ENCODE measurements at places on chromosomes 4 and X.

GRCh38 chrX:112760697-112761096, 79.9 kb downstream of the AMOT start:
- no peak for DNase-seq

DNA sequence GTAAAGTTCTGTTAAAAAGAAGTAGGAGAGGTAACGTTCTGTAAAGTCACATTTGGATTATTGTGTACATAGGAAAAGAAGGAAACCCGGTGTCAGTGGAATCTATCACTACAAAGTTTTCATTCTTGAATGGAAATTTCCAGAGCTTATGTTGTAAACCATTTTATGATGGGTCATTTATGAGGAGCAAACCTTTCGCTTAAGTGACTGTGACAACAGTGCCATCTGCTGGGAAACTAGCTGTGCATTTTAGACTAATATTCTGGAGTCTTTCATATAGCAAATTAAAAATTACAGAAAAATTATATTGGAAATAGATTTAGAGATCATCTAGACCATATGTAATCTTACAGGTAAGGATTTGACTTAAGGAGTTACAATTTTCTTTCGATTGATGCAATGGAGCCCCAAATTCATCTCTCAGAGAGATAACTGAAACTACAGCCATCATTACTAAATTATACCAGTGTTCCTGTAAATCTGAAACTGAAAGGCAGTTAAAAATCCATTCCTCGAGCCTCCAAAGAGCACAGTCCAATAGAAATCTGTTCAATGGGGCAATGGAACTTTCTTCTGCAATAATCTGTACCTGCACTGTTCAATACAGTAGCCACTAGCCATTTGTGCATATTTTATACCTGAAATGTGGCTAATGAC, 26.9 kb downstream of the ASB9 start:
- DNase-seq: no peak

- no peak for DNase-seq
Measured at GRCh38 chrX:43540318-43540717, 115.8 kb upstream of the MAOA start.

GRCh38 chr4:187389420-187389819, 606.2 kb upstream of the ZFP42 start:
- DNase-seq: no peak

DNA sequence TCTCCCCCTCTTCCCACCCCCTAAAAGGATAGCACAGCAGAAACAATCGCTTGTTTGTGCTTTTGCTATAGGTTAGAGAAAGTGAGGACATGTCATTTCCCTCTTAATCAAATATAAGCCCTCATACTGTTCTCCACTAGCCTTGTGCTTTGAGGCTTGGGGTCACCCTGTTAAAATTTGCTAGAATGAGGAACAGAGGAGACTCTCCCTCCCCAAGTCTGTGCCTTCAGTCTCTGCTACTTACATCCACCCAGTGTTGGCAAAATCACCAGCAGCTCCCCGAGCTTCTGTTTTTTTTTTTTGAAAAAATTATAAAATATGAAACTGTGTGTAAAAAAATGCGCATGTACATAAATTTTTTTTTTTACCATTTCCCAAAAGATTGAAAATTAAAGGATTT, 19.3 kb downstream of the KLF3 start:
- DNase-seq: no peak

GRCh38 chr4:71133491-71133890, 140.0 kb downstream of the DCK start:
- no peak for DNase-seq

- no peak for DNase-seq
Measured at GRCh38 chr4:37998226-37998625, 38.0 kb downstream of the PTTG2 start.

All from heart left ventricle (tissue), 16 donors.